Fibroblast of skin of abdomen (primary cell): ENCODE measurements at places on chromosomes 5 and 9.

DNA sequence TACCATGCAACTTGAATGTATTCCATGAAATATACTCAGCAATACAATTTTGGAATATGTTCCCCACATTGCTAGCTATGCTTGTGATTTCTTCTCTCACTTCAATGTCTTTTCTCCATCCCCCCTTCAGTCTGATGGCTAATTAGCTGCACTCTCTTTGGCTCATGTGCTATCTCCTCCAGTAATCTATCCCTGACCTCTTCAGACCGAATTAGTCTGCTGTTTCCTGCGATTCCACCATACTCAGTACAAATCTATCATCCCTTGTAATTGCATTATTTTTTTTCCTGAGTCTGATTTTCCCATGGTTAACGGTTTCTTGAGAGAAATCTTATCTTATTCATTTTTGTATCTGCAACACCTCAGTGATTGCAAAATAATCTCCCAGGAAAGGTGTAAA lies 360.7 kb upstream of the CDH10 start:
- no peak for DNase-seq

GRCh38 chr5:13439430-13439829 lies 505.1 kb downstream of the DNAH5 start:
- DNase-seq, result no peak

DNA sequence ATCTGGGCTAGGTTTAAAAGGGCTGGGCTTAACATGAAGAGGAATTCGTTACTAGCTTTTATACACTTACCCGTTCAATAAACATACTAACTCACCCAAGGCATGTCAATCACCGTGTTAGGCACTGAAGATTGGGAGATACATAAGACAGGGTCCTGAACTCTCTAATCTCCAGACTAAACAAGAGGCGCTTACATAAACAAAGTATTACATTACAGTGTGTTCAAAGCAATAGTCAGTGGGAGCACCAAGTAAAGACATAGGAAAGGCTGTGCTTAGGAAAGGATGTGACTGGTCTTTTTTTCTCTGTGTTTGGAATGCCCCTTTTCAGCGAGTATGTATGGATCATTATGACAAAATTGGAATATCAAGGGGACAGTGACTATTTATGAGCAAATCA lies 203.6 kb upstream of the ADRA1B start:
- DNase-seq, result peak; percentile 5

DNA sequence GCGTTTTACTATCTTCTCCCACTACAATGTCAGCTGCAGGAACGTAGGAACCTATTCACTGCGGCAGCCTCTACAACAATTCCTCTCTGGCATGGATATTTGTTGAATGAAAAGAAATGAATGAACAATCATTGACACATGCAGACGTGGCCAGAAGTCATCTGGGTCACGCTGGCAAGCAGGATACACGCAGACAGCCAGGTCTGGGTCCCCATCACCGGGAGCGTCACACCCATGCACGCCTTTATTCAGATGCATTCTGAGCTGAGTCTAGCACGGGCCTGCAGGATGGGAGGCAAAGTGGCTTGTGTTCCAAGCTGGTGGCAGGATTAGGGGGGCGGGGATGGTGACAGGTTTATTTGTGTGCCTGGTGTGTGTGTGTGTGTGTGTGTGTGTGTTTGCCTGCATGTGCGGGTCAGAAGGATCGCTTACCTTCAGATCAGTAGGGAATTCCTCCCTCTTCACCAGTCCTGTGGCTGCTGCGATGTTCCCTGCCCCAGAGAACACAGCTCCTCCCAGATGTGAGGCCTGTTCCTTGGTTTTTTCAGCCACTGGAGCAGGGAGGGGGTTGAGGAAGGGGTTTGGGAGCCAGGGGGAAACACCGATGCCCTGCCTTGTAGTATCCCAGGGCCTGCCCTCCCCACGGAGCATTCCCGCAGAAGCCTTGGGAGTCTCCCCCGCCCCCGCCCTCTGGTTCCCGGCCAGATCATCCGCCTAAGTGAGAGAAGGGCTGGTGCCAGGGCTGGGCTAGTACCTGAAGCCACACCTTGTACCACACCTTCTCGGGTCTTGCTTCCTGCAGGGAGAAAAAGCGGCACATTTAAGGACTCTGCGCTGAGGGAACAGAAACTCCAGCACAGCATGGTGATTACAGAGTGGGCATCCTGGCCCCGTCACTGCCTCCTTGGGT lies 4.1 kb downstream of the SNCB start:
- no peak for DNase-seq

DNA sequence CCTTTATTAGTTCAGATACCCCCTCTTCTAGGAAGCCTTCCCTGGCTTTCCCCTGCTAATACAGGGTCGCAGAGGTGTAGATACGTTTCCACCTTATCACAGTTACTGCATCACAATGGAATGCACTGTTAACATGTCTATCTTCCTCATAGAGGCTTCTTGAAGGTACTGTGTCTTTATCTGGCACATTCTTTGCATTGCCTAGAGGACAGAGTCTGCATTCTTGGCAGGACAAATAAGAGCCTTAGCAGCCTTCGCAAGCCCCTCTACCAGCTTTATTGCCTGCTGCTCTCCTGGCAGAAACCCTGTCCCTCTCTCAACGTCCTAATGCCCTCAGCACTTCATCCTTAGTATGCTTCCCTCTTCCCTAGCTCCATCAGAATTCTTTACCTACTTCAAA lies 31.6 kb downstream of the SLC1A3 start:
- no peak for DNase-seq
